Trophoblast cell (in vitro differentiated cells and primary cell): ENCODE measurements at places on chromosomes 13 and 19.
A peak's percentile ranks its signal among the peaks of the same experiment; 100 is the strongest.

- peak; percentile 61 for DNase-seq
These were observed 140.6 kb upstream of the FRY start for GRCh38 chr13:31890946-31891345.

DNA sequence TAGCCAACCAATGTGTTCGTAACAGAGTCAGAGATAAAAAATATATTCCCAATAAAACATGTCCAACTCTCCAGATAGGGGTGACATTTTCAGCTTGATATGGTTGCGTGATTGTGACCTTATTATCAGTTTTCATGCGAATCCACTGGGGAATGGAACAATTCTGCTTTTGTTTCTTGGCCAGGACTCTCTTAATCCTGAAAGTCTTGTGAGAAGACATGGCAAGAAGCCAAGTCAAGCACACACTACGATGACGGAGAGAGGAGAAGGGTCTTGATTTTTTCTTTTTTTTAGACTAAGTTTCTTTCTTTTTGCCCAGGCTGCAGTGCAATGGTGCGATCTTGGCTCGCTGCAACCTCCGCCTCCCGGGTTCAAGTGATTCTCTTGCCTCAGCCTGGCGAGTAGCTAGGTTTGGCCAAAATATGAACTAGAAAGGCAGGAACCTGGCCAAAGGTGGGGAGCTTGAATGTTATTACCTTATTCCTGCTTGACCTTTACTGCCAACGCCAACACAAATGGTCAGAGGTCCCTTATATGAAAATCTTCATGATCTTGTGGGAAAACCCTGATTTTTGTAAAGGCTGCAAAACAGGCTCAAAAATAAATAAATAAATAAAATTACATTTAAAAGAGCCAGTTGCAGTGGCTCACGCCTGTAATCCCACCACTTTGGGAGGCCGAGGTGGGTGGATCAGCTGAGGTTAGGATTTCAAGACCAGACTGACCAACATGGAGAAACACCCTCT is 14.5 kb downstream of the ZNF816 start:
- no peak for DNase-seq

DNA sequence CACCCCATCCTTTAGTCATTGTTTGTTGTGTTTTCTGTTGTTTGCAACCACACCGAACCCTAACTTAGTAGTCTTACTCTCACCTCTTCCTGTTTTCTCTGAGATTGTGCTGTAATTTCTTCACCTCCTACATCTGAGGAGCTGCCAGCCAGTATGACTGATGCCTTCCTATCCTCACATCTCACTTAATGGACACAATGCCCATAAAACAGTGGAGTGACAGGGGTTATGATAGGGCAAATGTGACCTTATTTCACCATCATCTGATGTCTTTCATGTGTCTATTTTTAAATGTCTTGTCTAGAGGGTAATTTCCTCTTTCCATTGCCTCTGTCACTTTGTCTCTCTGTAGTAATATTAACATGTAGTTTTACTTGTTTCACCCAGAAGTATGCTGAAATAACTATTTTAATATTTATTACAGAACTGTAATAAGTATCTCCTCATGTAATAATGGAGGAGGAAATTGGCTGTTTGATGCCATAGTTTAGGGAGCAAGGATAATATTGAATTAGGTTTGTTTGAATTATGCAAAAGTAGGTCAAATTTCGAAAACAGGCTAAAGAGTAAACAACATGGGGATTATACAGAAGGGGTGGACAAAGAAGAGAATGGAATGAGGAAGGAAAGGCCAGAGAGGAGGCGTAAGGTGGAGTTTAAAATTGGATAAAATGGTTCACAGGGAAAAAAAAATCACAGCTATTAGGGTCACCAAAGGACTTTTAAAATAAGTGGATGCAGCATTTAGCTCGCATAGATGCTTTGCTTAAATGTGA is 103.5 kb upstream of the SPRY2 start:
- peak; percentile 20 for DNase-seq

DNA sequence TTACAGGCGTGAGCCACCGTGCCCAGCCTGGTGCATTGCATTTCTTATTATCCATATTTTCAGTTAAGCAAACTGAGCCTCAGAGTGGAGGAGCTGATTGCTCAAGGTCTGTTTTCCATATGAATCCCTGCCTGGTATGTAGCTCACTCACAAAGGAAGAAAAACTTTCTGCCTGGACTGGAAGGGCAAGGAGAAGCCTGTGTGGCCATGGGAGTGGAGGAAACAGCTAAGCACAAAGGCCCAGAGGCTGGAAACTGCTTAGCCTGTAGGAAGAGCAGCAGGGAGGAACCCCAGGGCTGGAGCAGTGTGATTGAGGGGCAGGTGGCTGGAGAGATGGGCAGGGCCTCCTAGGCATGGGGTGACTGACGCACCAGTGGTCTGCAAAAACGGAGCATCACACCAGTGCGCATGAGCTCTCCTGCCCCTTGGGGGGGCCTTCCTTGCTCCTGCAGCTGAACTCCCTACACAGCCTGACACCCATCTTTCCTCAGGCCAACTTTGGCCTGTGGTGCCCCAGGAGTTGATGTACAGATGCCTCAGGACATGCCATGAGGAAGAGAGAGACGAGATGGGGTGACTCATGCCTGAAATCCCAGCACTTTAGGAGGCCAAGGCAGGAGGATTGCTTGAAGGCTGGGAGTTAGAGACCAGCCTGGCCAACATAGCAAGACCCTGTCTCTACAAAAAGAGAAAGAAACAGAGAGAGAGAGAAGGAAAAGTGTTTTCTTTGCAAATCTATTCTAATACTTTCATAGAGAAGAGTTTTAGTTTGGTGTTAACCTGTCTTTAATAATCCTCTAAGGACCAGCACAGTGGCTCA is 2.8 kb upstream of the HNRNPM start:
- peak; percentile 55 for DNase-seq

DNA sequence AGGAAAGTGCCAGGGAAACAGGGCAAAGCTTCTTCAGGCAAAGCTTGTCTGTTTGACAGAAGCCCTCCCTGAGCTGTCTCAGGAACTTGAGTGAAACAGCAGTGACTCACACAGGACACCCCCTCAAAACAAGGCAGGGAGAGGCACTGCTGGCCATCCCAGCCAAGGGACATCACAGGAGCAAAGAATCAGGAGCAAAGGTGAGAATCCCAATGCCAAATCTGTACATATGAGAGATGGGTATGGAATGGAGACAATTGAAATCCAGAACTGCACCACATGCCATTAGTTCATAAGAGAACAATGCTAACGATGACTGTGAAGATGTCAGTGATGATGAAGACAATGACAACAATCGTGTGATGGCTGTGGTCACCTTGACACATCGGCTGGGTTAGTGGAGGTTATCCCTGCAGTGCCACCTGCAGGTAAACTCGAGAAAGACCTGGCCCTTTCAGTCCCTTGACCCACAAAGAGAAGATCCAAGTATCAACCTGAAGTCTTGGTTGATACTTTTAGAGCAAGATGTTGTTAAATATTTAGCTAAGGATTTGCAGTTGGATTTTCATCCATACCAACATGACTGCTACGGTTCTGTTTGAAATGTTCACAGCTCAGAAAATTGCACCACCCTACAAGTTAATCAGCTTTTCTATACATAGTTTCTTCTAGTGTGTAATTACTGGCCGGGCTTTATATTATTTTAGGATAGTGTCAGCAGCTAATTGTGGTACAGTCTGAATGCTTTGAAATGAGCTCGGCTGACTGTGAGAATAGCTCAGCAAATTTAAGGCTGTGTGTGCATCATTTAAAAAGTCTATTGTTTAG is 42.0 kb upstream of the IPO5 start:
- peak; percentile 96 for DNase-seq

DNA sequence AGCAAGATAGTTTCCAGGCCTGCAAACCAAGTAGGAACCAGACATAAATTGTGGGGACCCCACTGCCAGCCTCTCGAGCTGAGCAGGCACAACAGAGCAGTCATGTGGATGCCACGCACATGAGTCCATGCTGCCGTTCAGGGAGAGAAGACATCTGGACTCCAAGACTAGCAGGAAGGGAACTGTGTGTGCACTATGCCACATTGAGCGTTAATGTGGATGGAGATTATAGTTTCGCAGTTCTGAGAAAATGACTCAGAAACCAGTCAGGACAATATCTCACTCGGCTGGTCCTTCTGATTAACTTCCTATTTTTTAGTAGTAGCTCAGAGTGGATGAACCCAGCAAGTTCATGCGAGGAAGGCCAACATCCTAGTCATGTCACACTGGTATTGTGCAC is 124.9 kb downstream of the CRYL1 start:
- DNase-seq: peak; percentile 23

GRCh38 chr19:10288662-10289166 is 1.0 kb upstream of the ICAM5 start:
- peak; percentile 39 for DNase-seq

DNA sequence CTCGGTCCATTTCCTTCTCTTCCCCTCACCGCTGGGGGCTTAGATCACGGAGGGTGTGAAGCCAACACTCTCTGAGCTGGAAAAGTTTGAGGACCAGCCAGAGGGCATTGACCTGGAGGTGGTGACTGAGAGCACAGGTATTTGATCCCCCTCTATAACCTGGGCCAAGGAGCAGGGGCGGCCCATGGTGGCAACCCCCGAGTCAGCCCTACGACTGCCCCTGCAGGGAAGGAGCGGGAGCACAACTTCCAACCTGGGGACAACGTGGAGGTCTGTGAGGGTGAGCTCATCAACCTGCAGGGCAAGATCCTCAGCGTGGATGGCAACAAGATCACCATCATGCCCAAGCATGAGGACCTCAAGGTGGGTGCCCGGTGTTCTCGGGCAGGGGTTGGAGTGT is 11.6 kb upstream of the TIMM50 start:
- no peak for DNase-seq

GRCh38 chr13:79686441-79686840 is 205.5 kb downstream of the NDFIP2 start:
- DNase-seq: no peak
